Large intestine (tissue), 12 donors: ENCODE measurements at places on chromosomes 5 and 9. TPM values are rescaled to one million over a fixed set of nuclear protein-coding genes. Genes with fewer than 3 reads are reported as not detected.
A peak's percentile ranks its signal among the peaks of the same experiment; 100 is the strongest.

The PMPCA gene
- 64.7 TPM for polyA plus RNA-seq

The NACC2 gene
- polyA plus RNA-seq, result 11.8 TPM

The FAT2 gene
- polyA plus RNA-seq, result 0.75 TPM

- no peaks in the 10 kb centered on the region for H3K4me1 ChIP-seq
- no peaks in the 10 kb centered on the region for H3K27me3 ChIP-seq
- no peaks in the 10 kb centered on the region for H3K36me3 ChIP-seq
- DNase-seq, result no peak
- no peak overlapping the region for H3K4me3 ChIP-seq
- H3K27ac ChIP-seq, result no peak overlapping the region
Measured at GRCh38 chr9:85577353-85577952, 164.3 kb downstream of the AGTPBP1 start.

DNA sequence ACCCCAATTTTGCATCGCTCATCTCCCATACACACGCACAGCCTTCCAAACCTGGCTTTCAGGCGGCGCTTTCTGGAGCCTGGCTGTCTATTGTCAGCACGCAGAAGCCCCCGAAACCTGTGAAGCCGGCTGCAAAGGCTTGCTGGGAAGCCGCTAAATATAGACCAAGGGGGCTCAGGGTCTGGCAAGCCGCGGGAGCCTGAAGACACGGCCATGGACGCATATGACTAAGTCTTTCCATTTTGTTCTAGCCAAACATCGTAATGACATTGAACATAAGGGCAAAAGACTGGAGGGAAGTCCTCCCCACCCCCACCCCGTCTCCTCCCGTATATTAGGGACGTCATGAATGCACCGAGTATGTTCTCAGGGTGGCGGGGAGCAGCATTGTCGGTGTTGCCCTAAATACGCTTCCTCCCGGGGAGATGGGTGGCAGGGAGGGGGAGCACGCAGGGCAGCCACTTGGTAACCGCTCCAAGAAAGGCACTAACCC is 1.1 kb downstream of the CTNND2 start:
- peak overlapping the region; percentile 36 for H3K4me3 ChIP-seq
- no peak overlapping the region for H3K27ac ChIP-seq
- H3K4me1 ChIP-seq, result no peaks in the 10 kb centered on the region
- DNase-seq, result no peak
- no peaks in the 10 kb centered on the region for H3K36me3 ChIP-seq

DNA sequence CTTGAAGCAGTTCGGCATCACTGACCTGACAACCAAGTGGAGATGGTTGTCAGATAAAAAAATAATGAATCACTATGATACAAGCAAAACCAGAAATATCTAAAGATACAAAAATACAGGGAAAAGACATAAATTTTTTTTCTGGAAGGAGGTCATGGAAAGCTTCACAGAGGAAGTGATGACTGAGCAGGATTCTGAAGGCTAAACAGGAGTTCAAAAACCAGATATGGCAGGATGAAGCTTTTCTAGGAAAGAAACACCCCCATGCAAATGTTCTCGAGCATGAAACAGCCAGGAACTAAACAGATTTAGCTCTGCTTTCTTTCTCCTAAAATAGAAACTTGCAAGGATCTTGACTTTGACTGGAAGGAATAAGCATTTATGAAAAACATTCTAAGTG is 60.7 kb upstream of the IFNE start:
- DNase-seq, result no peak
- peaks cover 5% of the 10 kb centered on the region for H3K4me1 ChIP-seq
- H3K4me3 ChIP-seq, result no peak overlapping the region
- no peaks in the 10 kb centered on the region for H3K36me3 ChIP-seq
- no peaks in the 10 kb centered on the region for H3K27me3 ChIP-seq
- peak overlapping the region; percentile 54 for H3K27ac ChIP-seq

- DNase-seq, result no peak
- H3K36me3 ChIP-seq, result peaks cover 2% of the 10 kb centered on the region
- H3K27ac ChIP-seq, result no peak overlapping the region
Measured at GRCh38 chr9:6907772-6908381, 150.1 kb downstream of the KDM4C start.

DNA sequence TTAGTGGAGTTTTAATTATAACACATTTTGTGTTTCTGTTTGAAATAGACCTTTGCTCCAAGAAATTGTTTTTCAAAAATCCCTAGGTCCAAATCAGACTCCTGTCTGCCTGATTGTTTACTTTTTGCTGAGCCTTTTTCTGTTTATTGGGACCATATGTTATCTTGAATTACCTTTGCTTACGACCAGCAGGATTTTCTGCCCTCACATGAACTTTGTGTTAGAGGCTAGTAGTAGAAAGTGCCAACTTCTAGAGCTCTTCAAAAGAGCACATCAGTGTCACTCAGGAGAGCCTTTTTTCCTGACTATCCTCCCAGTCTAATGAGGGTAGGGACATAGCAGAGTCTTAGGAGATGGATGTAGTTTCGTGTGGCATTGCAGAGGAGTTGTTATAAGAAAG is 10.2 kb downstream of the RECK start:
- H3K4me1 ChIP-seq, result no peaks in the 10 kb centered on the region
- H3K4me3 ChIP-seq, result no peak overlapping the region
- no peak overlapping the region for H3K27ac ChIP-seq

GRCh38 chr9:123925819-123926218 is 4.1 kb downstream of the DENND1A start:
- peaks cover 2% of the 10 kb centered on the region for H3K27me3 ChIP-seq
- peak; percentile 48 for DNase-seq
- H3K36me3 ChIP-seq, result no peaks in the 10 kb centered on the region
- no peak overlapping the region for H3K4me3 ChIP-seq
- peak overlapping the region; percentile 90 for H3K27ac ChIP-seq

GRCh38 chr5:61308712-61309111 is 23.3 kb upstream of the ZSWIM6 start:
- H3K27ac ChIP-seq, result no peak overlapping the region
- H3K4me3 ChIP-seq, result no peak overlapping the region
- no peaks in the 10 kb centered on the region for H3K27me3 ChIP-seq
- DNase-seq, result no peak
- peaks cover 16% of the 10 kb centered on the region for H3K4me1 ChIP-seq

DNA sequence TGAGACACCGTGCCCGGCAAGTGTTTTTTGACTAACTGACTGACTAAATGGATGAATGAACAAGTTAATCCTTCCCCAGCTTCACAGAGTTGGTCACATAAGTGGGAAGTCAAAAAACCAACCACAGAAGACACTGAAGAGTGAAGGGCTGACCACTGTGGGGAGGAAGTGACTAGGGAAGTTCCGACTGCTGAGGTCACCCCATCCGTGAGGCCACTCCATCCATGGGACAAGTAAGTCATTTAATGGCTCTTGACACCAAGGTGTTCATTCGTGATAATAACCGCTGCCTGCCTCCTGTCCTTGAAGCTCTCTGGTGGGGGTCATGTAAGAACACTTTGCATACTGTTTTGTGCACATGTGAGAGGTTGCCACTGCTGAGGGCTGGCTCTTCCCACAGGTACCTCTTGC is 22.2 kb upstream of the CXCL14 start:
- H3K4me1 ChIP-seq, result peaks cover 21% of the 10 kb centered on the region
- no peaks in the 10 kb centered on the region for H3K36me3 ChIP-seq
- H3K27me3 ChIP-seq, result peaks cover 4% of the 10 kb centered on the region
- DNase-seq, result no peak

DNA sequence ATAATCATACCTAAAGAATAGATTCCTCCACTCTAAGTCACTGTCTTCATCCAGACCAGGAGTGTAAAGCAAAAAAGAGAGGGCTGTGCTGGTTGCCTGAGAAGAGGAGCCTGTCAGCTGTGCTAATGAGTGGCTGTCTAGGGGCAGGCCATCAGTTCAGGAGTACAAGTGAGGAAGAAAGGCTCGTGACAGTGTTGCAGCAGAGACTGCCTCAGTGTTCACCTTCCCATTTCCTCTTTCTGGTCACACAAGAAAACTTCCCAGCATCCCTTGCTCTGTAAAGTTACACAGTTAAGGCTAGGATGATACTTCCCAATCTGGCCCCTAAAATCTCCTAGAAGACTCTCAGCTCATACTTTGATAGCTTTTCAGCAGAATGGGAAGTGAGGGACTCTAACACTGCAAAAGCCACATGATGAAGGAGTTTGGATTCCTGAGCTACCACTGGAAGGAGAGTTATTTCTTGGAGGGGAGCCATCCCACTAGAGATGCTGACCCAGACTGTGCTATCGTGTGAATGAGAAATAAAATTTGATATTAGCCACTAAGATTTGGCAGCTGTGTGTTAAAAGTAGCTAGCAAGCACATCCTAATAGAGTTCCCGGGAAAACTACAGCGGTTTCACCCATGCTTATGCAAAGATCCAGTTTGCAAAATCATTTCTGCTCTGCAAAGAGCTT is 67.1 kb downstream of the ADAMTS12 start:
- H3K4me1 ChIP-seq, result no peaks in the 10 kb centered on the region
- no peak for DNase-seq
- H3K27me3 ChIP-seq, result no peaks in the 10 kb centered on the region
